ENCODE measurements at places on chromosomes 2 and 18.
A peak's percentile ranks its signal among the peaks of the same experiment; 100 is the strongest.

DNA sequence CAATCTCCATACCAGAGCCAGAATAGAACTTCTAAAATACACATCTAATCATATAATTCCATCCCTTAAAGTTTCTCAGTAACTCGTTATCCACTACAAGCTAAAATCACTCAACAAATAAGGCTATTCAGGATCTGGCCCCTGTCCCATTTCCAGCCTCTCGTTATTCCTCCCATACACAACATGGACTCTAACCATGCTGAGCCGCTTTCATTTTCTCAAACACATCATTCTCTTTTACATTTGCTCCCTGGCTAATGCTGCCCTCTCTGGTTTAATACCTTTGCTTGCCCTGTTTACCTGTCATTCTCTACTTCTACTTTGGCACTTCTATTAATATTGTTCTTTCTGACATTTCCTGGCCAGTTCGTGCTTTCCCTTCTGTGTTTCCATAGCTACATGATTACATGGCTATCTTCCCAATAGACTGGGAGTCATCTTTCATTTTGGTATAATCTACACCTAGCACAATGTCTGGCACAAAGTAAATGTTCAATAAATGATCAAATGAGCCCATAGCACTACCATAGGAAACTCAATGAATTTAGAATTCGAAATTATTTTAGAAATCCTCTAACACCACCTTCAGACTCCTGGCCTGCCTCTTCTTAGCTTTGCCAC lies 163.6 kb upstream of the VRK2 start:
- no peak for DNase-seq

GRCh38 chr2:86039178-86039962 lies 66.3 kb downstream of the POLR1A start:
- DNase-seq: no peak

DNA sequence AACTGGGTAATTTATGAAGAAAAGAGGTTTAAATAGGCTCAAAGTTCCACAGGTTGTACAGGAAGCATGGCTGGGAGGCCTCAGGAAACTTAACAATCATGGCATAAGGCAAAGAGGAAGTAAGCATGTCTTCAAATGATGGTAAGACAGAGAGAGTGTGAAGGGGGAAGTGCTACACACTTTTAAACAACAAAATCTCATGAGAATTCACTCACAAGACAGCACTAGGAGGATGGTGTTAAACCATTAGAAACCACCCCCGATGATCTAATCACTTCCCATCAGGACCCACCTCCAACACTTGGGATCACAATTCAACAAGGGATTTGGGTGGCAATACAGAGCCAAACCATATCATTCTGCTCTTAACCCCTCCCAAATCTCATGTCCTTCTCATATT lies 34.9 kb downstream of the CFAP210 start:
- no peak for DNase-seq

GRCh38 chr2:37343537-37344434 lies 644 bp upstream of the QPCT start:
- no peak for DNase-seq

DNA sequence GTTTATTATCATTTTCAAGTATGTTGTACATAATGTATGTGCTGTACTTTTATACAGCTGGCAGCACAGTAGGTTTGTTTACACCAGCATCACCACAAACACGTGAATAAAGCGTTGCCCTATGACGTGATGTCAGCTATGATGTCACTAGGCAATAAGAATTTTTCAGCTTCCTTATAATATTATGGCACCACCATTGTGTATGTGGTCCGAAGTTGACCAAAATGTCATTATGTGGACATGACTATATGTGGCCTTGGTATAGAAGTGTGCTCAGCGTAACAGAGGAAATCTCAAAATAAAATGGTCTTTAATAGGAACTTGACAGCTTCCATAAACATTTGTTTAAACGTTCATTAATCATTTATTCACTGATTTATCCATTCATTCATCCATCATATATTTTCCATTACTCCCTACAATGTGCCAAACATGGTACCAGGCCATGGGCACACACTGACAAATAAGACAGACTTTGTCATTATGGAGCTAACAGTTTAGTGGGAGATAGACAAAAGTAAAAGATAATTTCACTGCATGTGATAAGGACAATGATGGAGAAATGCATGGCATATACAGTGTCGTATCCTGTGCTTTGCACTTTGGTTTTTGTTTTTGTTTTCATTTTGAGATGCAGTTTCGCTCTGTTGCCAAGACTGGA lies 15.0 kb upstream of the DGUOK start:
- no peak for DNase-seq

- DNase-seq: no peak
Measured at GRCh38 chr2:17793296-17793695, 23.0 kb upstream of the MSGN1 start.

DNA sequence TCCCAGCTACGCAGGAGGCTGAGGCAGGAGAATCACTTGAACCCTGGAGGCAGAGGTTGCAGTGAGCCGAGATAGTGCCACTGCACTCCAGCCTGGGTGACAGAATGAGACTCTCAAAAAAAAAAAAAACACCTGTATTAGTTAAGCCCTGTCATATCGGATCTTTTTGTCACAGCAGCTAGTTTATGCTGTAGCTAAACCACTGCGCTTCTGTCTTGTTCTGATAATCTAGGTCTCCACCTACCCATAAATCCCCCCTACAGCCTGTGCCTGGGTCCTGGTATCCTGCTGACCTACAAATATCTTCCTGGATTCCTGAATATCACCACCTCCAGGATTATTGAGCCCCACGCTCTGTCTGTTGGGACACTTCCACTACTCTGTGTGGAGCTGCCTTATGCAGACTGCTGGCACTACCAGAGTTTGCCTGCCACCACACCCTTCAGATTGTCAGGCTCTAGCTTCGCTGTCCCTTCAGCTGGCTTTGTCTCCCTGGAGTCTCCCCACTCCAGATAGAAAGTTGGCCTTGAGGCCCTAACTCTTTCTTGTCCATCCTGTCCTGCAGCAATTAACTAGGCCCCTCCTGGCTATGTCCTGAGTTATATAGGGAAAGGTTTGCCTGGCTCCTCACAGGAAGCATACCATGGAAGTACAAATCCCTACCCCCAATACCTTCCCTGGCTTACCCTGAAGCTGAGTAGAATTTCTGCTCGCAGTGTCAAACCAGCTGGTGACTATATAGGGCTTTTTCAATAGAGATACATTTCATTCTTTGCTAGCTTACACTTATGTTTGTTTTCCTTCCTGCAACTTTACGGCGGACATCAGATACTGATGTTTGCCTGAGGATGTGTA lies 136.0 kb upstream of the SERTAD2 start:
- DNase-seq: no peak

DNA sequence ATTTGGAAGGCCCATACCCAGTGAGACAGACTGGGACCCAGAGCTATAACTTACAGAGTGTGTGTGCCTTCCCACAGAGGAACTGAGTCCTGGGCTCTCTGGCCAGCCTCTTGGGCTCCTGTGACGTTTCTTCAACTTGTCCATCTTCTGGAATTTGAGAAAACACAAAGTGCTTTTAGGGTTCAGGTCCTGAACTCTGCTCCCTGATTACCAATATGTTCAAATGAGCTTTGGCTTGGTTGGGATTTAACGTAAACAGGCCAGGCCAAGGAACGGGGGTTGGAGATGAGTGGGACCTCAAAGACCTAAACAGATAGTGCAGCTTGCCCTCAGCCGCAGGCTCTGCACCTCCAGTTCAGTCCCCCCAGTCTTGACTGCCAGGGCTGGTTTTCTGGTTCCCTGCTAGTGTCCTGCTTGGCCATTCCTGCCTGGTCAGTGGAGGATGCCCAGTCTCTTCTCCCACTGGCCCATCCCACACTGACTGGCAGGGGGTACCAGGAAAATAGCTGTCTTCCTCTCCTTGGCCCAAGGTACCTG lies 44.9 kb downstream of the TMEM17 start:
- DNase-seq: no peak

- DNase-seq: peak; percentile 86
Measured at GRCh38 chr2:240232961-240233884, 92.8 kb upstream of the OTOS start.

DNA sequence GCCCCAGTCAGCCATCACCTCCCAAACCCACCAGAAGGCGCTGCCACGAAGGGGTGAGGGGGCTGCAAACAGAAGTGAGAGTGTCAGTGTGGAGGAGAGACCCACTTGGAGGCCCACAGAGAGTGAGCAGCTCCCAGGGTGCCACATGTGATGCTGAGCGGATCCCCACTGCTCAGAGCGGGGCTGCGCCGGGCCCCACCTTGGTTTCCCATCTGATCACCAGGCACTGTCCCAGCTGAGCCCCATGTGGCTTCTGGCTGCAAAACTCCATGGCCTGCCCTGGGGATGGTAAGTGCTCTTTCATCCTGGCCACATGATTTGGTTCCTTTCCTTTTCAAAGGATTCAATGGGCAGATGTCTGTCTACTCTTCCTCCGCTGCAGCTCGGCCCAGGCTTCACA lies 23.8 kb downstream of the SNORC start:
- DNase-seq: no peak

DNA sequence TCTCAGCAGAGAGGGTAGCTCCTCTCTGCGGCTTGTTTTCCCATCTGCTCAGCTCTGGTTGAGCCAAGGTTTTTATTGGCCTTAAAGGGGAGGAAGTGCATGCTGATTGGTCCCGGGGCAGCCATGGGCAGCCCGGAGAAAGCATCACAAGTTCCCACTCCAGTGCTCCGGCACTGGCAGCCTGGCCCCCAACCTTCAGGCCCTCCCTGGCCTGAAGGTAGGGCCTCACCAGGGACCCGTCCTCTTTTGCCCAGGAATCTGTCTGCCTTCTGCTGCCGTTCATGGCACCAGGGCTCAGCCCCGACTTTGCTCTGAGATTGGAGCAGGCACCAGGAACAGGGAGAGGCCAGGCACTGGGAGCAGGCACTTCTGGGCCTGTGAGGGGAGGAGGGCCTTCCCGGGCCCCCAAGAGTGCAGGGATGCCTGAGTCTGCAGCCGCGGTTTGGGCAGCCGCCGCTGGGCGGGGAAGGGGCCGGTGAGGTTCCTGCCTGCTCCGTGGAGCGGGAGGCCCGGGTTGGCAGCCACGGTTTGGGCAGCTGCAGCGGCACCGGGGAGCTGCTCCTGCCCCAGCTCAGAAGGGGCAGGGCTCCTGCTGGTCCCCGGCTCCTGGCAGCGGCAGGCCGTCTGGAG lies 17.5 kb upstream of the ILKAP start:
- DNase-seq: no peak

- no peak for DNase-seq
Measured at GRCh38 chr18:74479486-74480148, 16.5 kb upstream of the CNDP2 start.

DNA sequence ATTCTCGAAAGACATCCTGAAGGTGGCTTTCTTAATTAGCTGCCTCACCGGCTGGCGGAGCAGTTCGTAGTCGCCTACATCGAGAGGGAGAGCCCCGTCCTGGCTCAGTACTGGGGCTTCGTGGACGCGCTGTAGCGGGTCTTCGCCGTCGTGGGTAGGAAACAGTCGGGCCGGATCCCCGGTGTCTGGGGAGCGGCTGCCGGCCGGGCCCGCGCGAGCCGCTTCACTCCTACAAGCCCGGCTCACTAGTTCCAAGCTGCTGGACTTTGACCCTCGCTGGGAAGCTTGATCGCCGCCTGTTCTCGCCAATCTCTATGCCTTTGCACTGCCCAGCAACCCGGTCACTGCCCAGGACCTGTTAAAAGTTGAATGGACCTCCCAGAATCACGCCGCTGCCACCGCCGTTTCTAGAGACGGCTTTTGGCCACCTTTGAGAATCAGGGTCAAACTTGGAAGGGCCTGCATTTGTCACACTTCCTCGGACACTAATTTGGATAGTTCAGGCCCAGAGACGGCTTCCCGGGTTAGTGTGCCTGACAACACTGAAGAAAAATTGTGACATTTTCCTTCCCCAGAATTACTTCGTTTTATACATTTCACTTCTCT lies 41.4 kb upstream of the AKAIN1 start:
- no peak for DNase-seq

Data from activated CD8-positive, alpha-beta memory T cell treated with anti-CD3 and anti-CD28 coated beads for 24 hours (primary cell).